ENCODE measurements at places on chromosomes 4 and X.

- no peak for DNase-seq
These were observed 39.7 kb downstream of the SNX25 start for GRCh38 chr4:185249105-185249504.

DNA sequence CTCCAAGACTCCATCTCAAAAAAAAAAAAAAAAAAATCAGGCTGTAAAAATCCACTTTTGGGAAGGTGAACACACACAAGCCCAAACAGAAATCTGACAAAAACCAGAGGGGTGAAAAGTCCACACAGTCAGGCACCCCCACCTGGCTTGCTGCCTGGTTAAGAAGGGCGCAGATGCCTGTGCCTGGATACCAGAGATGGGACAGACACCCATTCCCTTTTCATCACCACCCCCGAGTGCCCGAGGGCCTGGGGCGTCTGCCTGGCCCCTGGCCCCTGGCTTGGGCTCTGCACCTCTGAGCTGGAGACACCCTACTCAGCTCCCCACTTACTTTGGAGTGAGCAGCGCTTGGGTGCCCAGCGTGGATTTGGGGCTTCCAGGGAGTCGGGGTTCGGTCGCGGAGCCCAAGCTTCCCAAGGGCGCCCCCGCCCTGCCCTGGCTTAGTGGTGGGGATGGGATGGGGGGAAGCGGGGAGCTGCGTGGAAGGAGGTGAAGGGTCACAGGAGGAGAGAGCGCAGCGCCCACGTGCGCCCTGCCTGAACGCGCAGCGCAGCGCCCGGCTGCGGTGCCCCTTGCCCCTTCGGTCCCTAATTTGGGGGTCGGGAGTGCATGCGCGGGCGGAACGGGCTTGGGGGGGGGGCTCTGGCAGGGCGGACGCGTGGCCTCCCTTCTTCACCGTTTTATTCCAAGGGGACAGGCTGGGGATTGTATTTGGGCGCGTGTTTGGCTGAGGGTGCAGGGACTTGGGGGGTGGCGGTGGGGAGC lies 11.3 kb downstream of the SHOX start:
- no peak for DNase-seq

GRCh38 chrX:57964975-57965374 lies 54.7 kb upstream of the ZXDA start:
- DNase-seq, result no peak

DNA sequence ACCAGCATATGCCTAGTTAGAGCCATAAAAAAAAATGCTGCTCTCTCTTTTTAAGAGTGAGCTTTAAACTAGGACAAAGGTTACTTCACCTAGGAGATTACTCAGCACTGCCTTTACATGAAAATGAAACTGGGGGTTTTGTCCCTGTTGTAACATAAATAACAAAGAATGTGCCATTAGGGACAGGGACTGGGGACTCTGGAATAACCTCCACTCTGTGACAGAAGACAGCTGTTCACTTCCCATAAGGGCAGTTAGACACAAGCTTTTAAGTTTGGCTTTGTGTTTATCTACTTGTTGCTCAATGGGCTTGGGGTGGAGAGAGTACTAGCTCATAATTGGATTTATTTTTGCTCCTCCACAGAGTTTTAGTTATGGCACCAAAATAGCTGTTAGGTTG lies 11.9 kb downstream of the ENPEP start:
- no peak for DNase-seq

DNA sequence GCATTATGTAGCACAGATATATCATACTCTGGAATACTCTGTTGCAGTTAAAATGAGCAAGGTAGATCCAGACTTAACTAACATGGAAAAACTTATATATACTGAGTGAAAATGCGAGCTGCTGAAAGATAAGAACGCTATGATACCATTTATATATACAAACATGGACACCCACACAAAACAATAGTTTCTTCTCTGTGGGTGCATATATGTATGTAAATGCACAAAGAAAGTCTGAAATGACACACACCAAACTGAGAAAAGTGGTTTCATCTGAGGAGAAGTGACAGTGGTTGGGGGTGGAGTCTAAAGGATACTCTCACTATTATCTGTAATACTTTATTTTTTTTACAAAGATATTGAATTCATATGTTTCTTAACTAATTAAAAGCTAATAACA lies 12.2 kb upstream of the FGF2 start:
- no peak for DNase-seq

- peak; percentile 76 for DNase-seq
These were observed 28.4 kb downstream of the DDX60L start for GRCh38 chr4:168451744-168452390.

- no peak for DNase-seq
These were observed 36.0 kb upstream of the STS start for GRCh38 chrX:7111518-7111917.

DNA sequence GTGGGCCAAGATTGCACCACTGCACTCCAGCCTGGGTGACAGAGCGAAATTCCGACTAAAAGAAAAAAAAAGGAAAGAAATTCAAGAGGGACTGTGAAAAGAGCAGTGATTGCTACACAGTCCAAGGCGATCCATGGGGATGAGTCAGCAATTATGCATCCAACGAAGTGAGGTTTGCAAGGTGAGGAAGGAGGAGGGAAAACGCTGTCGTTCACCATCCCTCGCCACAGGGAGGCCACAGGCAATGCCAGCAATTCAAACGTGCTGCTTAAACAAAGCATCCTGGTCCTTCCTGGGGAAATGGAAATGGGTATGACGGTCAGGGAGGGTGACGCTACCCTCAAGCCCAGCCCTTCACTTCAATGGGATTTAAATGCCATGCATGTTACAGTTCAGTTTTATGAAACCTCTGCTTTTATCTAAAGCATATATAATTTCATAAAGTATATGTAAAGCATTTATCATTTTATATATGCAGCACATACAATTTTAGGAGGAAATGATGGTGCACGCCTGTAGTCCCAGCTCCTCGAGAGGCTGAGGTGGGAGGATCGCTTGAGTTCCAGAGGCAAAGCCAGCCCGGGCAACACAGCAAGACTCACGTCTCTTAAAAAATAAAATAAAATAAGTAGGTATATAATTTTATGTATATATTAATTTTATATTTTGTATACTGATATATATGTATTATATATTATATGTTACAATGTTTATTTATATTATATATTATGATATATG lies 108.7 kb downstream of the DHRSX start:
- no peak for DNase-seq

DNA sequence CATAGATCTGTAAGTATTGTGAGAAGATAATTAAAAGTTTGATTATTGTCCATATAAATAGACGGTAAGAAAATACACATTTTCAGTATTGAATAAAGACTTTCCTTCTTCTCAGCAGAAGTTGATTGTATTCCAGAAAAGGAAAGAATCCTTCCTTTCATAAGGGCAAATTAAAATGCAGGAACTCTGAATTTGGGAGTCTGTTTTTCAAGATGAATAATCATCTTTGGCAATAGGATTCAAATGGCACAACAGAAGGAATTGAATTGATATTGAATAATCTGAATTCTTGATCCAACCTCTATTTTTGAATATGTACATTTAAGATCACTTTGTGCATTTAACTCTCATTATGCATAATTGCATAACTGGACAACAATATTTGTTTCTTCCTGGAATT lies 149.3 kb downstream of the DMD start:
- DNase-seq, result no peak

- DNase-seq, result no peak
These were observed 13.3 kb downstream of the LRRC66 start for GRCh38 chr4:52006887-52007286.

GRCh38 chr4:159540501-159540900 lies 437.6 kb downstream of the RAPGEF2 start:
- DNase-seq, result no peak

Data from erythroblast (primary cell).